ENCODE measurements at places on chromosomes 11 and 22. TPM values are rescaled to one million over a fixed set of nuclear protein-coding genes. Genes with fewer than 3 reads are reported as not detected.

DNA sequence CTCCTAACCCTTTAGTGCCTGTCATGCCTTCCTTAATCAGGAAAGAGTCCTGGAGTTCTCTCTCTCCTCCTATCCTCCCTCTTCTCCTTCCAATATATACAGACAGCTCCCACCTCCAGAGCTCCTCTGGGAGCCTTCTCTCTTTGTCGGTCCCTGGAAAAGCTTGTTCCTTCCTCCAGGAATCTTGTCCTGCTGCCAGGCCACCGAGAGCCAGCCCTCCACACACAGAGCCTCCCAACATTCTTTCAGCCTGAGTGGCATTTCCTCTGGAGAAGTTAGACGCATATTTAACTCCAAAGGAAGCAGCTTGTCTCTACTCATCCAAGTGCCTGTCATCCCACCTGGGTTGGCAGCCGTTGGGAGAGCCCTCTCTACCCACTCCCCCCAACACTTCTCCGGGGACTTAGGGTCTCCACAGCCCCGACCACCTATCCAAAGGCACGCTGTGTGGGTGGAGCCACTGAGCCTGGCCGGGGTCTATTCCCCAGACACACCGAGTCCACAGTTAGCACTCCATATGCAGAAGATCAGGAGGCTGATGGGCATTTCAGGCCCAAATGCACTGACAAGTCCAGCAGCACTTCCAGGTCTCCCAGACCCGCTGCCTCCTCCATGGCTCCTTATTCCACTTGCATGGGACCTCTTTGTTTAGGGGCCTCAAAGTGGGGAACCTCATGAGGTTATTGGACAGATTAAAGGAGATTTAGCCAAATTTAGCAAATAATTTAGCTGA, 31.1 kb downstream of the DKK3 start:
- DNase-seq: no peak

The FGF4 gene
- total RNA-seq: not detected

The BEST1 gene
- 0.08 TPM for total RNA-seq

GRCh38 chr11:128723531-128723930, 29.7 kb downstream of the FLI1 start:
- DNase-seq: no peak

DNA sequence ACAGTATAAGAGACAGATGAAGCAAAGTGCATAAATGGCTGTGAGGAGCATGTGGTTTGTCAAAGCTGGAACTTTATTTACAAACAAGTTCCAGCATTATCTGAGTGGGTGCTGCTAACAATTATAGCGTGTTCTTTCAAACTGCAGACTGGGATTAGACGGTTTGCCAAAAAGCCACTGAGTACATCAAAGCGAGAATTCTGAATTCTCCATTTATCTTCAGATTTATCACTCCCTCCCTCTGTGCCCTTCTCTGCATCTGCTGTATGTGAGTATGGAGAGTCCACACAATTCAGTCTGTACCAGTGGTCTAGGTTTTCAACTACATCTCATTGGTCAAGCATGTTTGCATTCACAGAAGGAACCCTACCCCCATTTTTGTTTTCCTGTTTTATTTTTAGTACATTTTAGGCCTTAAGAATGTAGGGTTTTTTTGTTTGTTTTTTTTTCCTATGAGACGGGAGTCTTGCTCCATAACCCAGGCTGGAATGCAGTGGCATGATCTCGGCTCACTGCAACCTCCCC, 18.1 kb upstream of the INCENP start:
- DNase-seq: no peak

- DNase-seq: no peak
Measured at GRCh38 chr11:40403321-40403720, 1056.1 kb downstream of the LRRC4C start.

DNA sequence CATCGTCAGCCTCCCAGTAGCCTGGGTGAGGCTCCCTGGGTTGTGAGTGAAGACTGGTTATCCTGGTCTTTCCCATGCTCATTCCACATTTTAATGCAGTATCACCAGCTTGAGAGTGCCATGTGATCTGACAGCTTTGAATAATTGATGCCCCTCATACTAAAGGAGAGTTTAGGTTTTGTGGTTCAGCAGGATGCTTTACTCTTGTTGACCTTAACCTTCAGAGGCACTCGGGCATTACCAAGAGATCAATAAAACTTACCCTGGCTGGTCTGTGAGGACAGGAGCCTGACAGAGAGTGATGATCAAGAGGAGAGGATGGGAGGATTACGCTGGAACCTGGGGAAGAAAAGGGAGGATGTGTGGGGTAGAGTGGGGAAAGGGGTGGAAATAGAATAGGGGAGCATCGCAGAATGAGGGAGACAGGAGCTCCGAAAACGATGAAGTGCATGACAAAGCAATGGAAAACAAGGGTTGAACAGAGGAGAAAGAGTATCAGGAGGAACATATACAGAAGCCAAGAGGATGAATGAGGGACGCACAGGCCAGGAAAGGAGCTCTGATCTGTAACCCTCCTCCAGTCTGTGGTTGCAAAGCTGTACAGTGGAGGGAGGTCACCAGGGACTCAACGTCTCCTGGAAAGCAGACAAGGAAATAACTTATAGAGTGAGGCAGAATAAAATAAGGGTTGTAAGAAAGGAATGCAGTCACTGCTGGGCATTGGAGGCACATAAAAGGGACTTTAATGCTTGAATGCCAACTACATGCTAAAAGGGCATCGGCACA, 594.5 kb downstream of the NTM start:
- DNase-seq: no peak

DNA sequence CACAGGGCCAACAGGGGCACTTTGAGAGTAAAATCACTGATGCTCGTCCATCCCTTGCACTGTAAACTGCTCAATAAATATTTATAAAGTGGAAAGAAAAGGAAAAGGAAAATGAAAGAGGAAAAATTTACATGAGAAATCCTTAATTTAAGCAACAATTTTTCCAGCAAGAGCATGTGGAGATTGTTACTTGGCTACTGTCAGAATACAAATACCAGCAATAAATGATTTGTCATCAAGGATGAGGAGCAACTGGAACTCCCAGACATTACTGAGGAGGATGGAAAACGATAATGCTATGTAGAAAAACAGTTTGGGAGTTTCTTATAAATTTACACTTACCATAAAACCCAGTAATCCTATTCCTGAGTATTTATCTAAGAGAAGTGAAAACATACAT, 123.0 kb downstream of the SGSM3 start:
- DNase-seq: no peak

The CRYBB2 gene
- total RNA-seq: not detected

The DTX4 gene
- total RNA-seq: 5.5 TPM

The OR56A1 gene
- total RNA-seq: not detected

The ASCL3 gene
- total RNA-seq: not detected

- no peak for DNase-seq
Measured at GRCh38 chr11:75422248-75423231, 10.5 kb downstream of the KLHL35 start.

GRCh38 chr11:69244266-69244665, 49.7 kb upstream of the MYEOV start:
- DNase-seq: no peak

GRCh38 chr11:17298302-17298701, 21.8 kb downstream of the NUCB2 start:
- DNase-seq: no peak

GRCh38 chr11:83760932-83761331, 474.8 kb upstream of the CCDC90B start:
- no peak for DNase-seq

DNA sequence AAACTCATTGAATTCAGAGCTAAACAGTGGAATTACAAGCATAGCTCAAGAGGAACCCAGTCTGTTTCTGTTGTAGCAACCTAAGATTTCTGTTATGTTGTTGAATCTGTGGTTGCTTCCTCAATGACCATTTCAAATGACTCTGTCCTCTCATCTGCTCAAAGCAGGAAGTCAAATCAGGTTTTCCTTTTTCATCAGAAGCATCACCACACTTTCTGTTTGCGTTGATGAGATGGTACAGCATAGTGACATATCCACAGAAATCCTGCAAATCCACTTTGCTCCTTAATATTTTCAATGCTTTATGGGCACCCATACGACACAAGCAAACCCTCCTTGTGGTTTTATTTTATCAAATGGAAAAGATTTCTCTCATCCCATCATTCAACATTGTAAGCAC, 12.6 kb upstream of the UCP2 start:
- DNase-seq: no peak

All from esophagus squamous epithelium (tissue), 5 donors.